ENCODE measurements at places on chromosomes 2 and 18. TPM values are rescaled to one million over a fixed set of nuclear protein-coding genes. Genes with fewer than 3 reads are reported as not detected.

The PHOSPHO2 gene
- total RNA-seq: 3.2 TPM

DNA sequence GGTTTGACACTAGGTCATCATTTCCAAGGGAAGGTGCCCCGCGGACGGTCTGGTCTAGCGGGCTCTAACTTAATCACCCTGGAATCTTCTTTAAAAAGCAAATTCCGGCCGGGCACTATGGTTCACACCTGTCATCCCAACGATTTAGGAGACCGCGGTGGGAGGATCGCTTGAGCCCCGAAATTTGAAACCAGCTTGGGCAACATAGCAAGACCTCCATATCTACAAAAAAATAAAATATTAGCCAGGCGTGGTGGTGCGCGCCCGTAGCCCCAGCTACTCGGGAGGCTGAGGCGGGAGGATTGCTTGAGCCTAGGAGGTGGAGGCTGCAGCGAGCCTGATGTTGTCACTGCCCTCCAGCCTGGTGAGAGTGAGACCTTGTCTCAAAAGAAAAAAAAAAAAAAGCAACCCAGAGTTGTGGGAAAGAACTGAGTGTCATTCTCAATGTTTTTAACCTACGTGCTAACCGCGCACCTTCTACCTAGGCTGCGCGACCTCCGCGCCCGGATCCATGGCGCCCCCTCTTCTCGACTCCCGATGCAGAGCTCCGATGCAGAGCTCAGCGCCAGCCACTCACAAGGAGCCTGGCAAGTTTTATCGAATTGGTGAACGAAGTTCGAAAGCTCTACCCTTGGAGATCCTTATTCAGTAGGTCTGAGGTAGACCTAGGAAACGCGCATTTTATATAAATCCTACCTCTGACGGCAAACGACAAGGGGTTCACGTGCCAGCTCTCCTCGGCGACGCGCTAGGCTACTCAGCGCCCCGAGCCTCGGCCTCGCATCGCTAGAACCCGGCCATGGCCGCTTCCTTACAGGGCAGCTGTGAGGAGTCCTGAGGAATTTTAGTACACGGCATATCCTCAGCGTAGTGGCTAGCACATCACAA lies 888 bp upstream of the TWSG1 start:
- DNase-seq: no peak

DNA sequence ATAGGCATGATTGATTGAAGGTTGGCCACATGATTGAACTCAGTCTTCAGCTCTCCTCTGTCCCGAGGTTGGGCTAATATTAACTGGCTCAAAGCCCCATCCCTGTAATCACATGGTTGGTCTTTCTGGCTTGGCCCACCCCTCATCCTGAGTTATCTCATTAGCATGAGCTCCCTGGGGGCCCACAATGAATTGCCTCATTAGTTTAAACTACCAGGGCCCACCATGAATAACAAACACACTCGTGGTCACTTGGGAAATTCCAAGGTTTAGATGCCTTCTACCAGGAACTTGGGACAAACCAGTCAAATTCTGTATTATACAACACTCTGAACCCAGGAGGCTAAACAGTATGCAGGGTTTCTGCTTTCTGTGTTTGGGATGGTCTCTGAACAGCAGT lies 121.7 kb upstream of the B3GNT2 start:
- DNase-seq: no peak

DNA sequence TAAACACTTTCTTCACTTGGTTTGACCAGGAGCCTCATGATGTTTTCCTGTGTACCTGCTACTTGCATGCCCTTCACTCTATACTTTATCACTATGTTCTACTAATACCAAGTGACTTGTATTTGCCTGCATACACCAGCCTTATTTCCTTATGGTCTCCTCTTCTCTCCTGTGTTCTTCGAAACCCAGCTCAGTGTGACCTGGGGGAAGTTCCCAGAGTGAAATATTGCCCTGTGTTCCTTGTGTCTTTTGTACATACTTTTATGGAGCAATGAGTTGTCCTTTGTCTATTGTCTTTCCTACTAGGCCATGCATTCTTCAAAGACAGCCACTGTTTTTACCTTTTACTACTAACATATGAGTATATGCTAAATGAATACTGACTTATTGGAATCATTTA lies 567 bp downstream of the NT5C1B start:
- no peak for DNase-seq

DNA sequence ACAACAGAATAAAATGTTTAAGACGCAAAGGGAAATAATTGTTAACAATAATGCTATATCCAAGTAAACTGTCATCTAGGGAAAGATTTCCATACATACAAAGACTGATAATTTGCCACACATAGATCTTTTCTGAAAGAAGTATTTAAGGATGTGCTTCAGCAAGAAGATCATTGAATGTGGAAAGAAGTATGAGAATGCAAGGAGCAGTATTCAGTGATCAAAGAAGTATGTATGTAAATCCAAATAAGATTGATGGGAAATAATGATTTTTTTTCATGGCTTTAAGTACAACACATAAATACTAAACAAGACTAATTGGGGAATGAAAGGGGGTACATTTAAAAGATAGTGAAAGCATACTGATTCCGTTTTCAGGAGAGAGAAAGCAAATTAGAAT lies 410.4 kb upstream of the HS6ST1 start:
- DNase-seq: no peak
